SK-N-DZ (cell line): ENCODE measurements at places on chromosomes 3 and 15.
A peak's percentile ranks its signal among the peaks of the same experiment; 100 is the strongest.

DNA sequence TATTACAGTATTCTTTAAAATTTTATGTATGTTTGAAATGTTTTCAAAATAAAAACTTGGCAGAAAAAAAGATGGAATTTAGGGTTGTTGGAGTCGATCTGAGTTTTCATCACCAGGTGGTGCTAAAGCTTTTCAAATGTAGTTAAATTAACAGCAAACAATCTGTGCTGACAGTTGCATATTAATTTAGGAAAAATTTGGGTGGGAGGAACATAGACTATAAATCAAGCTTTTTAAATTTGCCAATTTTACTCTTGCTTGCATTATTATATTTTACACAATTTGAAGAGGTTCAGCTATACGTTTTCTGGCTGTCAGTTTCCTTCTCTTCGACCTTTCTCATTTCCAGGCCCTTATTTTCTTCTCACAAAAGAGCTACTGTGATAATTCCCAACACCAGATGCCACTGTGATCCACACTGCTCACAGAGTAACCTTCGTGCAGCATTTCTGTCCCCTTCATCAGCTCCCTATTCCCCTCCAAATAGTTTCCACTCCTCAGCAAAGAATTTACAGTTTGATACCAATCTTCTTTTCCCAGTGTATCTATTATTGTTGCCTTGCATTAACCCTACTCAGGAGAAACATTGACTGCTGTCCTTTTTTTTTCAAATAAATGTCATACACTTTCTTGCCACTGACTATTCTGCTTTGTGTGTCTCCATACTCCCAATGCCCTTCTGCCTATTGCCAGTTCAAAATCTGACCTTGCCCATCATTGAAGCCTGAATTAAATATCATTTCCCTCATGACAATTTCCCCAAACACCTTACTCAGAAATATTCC lies 53.4 kb upstream of the EIF5A2 start:
- DNase-seq, result peak; percentile 37

DNA sequence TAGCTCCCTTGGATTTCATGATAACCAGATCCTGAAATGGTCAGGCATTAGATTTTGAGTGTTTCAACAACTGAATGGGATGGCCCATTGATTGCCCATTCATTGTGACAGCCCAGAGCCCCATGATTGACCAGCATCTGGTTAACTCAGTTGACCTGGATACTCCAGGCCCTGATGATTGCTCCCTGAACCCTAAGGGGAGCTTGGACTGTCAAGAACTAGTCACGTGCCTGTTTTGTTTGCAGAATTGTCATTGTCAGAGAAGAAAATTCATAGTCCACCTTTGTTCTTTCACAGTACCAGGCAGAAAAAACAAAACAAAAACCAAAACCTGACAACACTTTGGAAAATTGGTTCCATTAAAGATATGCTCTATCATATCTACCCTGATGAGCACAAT lies 241.3 kb upstream of the ONECUT1 start:
- DNase-seq, result no peak

DNA sequence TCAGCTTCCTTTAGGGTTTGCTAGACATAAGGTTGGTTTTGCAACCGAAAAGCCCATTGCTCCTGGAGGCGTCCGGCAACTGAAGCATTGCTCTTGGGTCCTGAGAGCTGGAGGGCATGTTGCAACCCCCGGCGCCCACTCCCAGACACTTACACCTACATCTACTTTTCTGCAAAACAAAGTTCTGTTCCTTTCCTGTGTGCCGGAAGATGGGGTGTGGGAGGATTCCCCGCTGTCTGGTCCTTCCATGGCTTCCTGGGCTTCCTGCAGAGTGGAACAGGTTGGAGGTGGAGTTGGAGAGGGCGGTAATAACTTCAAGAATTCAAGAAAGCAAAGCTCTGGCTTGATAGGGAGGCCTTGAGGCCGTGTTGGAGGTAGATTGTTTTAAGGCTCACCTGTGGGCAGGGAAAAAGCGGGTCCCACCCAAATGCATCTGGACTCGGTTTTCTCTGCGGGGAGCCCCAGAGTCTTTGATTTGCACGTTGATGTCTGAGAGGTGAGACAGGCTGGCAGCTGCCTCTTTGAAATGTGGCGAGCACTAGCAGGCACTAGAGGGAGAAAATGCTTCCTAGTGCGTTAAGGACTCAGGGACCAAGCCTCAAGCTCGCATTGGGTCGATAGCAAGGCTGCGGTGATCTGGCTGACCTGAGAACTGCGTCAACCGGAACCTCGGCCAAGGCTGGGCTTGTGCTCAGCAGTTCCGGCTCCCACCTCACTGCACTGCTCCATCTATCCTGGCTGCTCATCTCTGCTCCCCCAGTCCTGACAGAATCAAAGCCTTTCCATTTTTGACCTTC lies 39.5 kb downstream of the NR2F2 start:
- no peak for DNase-seq

DNA sequence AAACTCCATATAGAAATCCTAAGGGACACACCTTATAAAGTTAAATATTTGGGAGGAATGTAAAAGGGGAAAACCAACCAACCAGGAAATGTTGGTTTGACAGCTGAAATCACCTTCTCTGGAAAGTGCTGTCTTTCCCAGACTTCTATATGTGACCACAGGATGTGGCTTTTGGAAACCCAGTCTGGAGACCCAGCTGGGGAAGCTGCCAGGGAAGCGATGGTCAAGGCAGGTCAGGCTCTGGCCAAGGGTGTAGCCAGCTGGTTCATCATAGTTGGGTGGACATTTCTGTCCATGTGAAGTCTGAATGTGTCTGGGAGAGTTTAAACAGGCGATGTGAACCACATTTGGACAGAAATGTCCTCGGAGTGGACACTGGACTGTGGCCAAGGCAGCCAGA lies 73.9 kb downstream of the ARNT2 start:
- no peak for DNase-seq

GRCh38 chr3:50825841-50826240 lies 151.1 kb downstream of the DOCK3 start:
- DNase-seq, result no peak

DNA sequence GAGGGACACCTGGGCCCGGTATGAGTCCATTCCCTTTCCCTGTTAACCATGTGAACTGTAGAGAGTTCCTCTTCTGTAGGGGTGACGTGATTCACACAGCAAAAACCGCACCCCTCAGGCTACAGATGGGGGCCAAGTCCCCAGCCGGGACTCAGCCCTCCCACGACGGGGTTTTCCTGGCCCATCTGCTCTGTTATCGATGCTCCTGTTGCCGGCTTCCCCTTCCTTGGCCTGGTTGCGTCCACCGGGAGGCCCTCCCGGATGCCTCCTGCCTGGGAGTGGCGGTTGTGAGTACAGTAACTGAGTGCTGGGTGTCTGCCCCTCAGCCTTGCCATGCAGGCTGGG lies 817 bp upstream of the PLXNA1 start:
- DNase-seq, result no peak

DNA sequence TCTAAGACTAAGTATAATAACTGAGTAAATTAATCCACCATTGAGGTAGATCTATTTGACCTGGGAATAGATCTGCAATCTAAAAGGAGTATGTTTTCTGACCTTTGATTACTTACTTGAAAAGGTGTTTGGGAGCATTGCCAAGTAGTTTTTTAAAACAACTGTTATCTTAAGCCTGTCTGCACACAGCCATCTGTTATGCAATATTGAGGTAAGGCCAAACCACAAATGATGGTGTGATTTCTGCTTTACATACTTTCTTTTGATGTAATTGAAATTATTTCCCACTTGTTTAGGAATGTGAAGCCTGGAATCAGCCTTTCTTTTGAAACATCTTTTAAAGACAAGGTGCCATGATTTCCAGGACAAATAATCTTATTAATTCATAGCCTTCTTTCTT lies 274.0 kb downstream of the BBX start:
- no peak for DNase-seq

DNA sequence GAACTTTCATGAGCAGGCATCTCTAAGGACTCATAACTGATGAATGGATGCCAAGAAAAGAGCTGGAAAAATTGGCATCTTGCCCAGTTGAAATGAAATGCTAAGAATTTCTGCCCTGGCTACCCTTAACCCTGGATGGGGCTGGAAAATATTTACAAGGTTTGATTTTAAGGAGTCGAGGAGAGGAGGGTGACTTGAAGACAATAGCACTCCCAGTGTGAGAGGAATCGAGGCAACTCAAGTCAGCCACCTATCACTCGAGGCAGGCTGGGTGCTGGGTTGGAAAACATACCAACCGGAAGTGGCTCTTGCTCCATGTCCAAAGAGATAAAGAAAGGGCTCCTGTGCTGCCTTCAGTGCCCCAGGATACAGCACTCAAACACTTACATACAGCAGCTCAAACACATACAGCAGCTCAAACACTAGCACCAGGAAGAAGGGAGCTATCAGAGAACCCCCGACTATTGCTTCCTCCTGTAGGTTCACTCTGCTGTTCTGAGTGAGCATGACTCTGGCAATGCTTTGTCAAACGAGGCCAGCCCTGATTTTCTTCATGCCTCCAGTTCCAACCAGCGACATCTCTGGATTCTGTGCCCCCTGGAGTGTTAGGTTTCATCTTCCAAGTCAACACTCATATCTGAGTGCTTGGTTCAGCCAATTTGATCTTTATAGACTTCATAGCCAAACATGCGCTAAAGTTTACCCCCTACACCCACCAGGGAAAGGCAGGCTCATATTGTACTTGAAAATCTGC lies 4.9 kb downstream of the PRICKLE2 start:
- no peak for DNase-seq

- DNase-seq, result no peak
These were observed 60.0 kb downstream of the APBA2 start for GRCh38 chr15:28945626-28946230.
